B cell (primary cell): ENCODE measurements at places on chromosomes 11 and 22. TPM values are rescaled to one million over a fixed set of nuclear protein-coding genes. Genes with fewer than 3 reads are reported as not detected.

DNA sequence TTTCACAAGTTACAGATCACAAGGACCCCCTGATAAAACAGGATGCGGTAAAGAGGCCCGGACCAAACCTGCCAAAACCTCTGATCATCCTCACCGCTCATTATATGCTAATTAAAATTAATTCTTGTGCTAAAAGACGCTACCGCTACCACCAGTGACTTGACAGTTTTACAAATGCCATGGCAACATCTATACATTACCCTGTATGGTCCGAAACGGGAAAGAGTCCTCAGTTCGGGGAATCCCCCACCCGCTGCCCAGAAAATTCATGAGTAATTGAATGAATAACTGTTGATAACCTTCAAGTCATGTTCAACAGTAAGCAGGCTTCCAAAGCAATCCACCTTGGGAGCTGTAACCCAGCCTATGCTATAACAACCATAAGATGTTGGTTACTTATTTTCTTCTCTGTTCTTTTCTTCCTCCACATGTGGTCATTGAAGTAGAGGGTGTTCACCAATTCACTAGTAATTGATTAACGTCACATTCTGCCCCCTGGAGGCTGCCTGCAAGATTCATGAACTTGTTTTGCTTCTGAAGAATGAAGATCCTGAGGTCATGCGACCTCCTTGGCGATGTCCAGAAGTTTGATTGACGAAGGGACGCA lies 20.6 kb downstream of the APOBEC3H start:
- peak; percentile 83 for DNase-seq

The KRTAP5-10 gene
- total RNA-seq, result 0.27 TPM in 1 of 2 replicates, not detected in the other

The GALNT18 gene
- not detected in 2 replicates for total RNA-seq

The LMO1 gene
- not detected in 2 replicates for total RNA-seq

The RAG1 gene
- total RNA-seq, result 0.10 and 0.37 TPM in 2 replicates

DNA sequence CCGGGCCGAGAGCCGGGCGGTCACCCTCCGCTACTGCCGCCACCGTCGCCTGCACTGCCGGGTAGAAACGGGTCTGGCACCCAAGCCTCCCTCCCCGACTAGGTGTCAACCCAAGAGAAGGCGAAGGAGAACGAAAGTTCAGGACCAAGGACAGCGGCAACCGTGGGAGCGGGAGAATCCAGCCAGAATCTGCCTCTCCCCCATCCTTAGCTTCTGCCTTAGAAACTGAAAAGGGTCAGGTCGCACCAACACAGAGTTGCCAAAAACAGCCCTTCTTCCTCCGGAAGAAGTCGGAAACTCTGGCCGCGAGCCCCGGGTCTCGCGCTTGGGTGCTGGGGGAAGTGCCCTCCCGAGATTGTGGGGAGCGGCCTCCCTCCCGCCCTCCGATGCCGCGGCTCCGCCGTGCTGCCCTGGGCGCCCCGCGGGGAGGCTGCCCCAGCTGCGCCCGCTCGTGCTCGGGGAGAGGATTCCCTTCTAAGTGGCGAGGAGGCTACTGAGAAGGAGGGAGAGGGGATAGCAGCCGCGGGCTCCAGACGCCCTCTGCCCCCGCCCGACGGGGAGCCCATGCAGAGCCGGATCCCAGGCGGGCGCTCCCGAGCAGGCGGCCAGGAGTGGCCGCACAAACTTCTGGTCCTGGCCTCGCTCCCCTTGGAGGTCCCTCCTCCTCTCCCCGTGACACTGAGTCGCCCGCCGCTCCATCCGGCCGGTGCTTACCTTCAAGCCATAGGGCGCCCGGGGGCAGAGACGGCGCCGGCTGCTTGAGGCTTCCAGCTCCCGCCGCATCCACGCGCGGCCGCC lies 637 bp downstream of the DRD2 start:
- DNase-seq, result peak; percentile 34

- DNase-seq, result no peak
These were observed 48.9 kb upstream of the TCF20 start for GRCh38 chr22:42319386-42319785.

GRCh38 chr22:42116848-42117424 lies 13.7 kb downstream of the CYP2D6 start:
- no peak for DNase-seq

DNA sequence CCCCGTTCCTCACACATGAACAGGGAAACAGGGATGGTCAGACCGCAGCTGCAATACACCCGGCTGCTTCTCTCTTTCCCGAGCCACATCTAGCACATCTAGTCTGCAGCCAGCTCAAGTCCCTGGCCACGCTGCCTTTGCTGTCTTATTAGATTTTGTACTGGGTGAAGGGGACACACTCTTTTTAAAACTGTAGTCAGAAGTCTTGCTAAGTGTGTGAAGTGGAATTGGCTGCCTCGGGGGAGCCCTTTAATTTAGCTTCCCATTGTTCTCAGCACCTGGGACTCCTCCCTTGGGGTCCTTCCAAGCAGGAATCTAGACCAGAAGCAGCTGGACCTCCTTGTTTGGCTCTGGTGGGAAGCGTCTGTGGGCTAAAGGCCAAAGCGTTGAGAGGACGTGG lies 420.0 kb downstream of the CTTN start:
- no peak for DNase-seq

The SPI1 gene
- total RNA-seq, result 98.3 and 98.8 TPM in 2 replicates

DNA sequence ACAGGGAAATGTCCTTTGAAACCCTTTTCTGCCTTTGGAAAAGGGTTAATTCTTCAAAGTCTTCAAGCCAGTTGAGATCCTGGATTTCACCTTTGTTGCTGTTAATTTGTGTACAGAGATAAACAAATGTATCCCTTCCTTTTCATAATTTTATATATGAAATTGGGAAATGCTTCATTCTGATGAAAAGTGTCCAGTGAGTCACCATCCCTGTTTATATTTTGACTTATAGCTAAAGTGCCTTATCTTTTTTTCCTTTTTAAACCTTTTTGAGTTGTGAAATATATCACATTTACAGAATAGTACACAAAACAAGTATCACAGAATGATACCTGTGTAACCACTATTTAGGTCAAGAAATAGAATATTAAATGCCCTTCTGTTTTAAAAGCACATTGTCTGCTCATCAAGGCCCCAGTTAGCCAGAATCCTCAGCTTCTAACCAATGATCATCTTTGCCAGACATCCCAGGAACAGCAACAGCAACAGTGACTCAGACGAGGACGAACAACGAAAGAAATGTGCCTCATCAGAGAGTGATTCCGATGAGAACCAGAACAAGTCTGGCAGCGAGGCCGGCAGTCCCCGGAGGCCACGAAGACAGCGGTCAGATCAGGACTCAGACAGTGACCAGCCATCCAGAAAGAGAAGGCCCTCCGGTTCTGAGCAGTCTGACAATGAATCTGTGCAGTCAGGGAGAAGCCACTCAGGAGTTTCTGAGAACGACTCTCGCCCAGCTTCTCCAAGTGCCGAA lies 27.3 kb downstream of the CTR9 start:
- no peak for DNase-seq
